ENCODE measurements at places on chromosomes 3 and 15. TPM values are rescaled to one million over a fixed set of nuclear protein-coding genes. Genes with fewer than 3 reads are reported as not detected.

GRCh38 chr3:195760345-195761122 is 39.8 kb downstream of the MUC20 start:
- DNase-seq, result no peak

DNA sequence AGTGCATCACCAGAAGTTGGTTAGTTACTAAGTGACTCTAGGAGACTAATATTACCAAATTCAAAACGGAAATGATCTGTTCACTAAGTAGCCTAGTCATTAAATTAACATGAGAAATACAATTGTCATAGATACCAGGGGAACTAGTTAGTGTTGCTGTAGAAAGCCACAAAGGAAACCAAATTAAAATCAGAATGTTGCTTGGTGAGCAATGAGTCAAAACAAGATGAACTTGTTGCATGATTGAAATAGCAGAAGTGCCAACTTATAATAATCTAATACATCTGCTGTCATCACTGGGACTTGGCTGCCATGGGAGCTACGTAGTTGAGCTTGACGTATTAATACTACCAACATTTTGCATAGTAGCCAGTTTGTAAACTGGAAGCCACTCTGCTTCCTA is 458.1 kb downstream of the DIPK2A start:
- DNase-seq, result peak; percentile 9

- DNase-seq, result no peak
These were observed 29.2 kb downstream of the EIF3J start for GRCh38 chr15:44566155-44566540.

DNA sequence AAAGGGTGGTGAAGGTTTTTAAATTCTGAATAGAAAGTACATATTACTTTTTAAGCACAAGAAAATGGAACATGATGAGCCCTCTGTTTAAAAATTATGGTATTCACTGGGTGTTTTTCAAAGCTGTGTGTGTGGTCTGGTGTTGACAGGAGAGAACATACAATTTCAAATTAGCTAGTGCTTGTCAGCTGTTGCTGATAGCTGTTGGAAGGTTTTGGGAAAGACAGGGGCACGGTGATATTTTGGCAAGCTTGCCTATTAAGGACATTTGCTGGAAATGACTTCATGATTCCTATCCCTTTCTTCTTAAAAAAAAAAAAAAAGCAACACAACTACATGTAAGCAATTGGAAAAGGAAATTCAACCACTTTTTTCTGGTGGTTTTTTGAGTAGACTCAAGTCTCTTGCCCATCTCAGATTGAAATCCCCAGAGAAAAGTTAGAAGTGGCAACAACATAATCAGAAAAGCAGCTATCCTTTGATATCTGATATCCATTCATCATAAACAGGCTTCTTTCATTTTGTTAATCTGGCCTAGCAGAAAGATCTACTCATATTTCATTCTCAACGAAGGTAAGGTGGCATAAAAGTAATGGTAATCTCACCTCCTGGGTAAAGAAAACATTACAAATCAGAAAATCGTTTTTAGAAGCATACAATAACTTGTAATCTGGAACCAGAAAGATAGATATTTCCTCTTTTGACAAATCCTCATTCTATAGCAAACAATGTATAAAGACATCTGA is 130.0 kb downstream of the RBMS3 start:
- no peak for DNase-seq

- DNase-seq, result peak; percentile 35
These were observed 48.5 kb downstream of the ITGA11 start for GRCh38 chr15:68383161-68384074.

DNA sequence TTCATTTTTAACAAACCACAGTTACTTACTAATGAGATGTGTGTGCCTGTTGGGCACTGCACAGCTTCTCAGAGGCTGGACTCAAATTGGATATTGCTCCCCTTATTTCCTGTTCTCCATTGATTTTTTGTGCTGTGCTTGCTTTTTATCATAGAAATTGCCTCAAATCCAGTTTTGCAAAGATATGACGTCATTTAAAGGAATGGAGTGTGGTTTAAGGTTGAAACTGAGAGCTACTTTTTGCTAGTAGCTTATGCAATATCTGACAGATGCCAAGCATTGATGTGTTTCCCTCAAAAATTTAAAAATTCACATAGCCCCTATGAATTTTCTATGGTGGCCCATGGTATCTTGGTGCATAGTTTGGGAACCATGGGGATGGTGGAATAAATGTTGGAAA is 67.7 kb upstream of the ROPN1 start:
- DNase-seq, result peak; percentile 6

- DNase-seq, result no peak
These were observed 45.9 kb downstream of the CHDH start for GRCh38 chr3:53800041-53800906.

GRCh38 chr15:28098766-28099554 is at the start of gene OCA2:
Gene OCA2, minus strand, starts transcription at chr15:28099315. Its CDS starts 17,441 bp downstream, at chr15:28081874.
- DNase-seq, result peak; percentile 48

GRCh38 chr3:193757457-193757856 is 164.4 kb downstream of the OPA1 start:
- DNase-seq, result no peak

GRCh38 chr3:133136114-133137041 is 98.2 kb downstream of the TMEM108 start:
- DNase-seq, result peak; percentile 39

DNA sequence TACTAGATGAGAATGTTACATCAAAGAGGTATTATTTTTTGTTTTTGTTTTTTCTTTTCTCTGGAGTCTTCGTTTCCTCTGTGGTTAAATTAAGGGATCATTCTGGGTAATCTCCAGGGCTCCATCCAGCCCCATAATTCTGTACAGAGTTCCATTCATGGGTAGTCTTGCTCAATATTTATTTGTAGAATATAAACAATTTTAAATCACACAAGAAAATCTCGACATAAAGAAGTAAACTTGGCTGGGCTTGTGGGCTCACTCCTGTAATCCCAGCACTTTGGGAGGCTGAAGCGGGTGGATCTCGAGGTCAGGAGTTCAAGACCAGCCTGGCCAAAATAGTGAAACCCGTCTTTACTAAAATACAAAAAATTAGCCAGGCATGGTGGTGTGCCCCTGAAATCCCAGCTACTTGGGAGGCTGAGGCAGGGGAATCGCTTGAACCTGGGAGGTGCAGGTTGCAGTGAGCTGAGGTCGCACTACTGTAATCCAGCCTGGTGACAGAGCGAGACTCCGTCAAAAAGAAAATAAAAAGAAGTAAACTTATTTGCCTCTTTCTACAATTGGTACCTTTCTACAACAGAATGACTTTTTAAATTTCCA is 166.8 kb upstream of the TGFBR2 start:
- DNase-seq, result no peak

DNA sequence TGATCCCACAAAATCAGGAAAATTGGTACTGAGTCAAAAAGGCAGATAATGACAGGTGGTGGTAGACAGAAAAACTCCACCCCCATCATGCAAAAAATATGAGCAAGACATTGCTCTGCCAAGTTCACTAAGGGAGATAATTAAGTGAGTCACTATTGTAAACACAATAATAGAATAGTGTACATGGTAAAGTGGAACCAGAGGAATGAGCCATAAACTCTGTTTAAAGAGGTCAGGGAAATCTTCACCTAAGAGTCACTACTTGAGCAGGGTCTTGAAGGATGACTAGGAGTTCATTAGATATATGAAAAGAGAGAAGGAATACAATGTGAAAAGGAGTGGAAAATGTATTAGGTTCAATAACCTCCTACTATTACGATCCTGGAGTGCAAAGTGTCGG is 213.4 kb upstream of the PEX5L start:
- peak; percentile 45 for DNase-seq

GRCh38 chr15:88607951-88608350 is 13.2 kb upstream of the AEN start:
- DNase-seq, result no peak

GRCh38 chr15:62909257-62909656 is 133.3 kb upstream of the TPM1 start:
- no peak for DNase-seq

DNA sequence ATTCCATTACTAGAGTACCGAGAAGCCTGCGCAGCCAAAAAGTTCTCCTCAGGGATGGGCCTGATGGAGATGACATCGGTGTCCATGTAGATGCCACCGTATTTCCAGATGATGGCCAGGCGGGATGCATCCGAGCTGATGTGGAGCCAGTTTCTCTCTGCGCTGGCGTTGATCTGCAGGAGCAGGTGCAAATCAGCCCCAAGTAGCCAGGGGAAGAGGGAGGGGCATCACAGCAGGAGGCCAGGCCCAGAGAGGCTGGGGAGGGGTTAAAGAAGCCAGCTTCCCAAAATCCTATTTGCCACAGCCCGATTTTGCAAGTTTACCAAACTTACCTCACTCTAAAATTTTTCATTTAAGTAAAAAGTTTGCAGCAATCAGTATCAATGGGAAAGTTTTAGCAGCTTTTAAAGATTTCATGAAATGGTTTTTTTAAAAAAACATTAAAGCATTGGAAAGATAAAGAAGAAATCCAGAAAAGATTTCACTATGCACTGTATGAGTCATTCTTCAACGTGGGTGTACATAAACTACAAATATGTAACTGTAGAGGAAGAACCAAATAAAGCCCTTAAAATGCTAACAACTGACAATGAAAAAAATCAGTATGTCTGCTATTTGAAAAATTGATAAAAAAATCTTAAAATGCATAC is 7.4 kb downstream of the A4GNT start:
- DNase-seq, result peak; percentile 13

MYL3 gene
- total RNA-seq, result 4.7 TPM

FAM81A gene
- total RNA-seq, result 1.4 TPM

PRR20G gene
- total RNA-seq, result not detected

FES gene
- total RNA-seq, result 7.1 TPM

HIGD1A gene
- 566 TPM for total RNA-seq

TIMP4 gene
- 0.69 TPM for total RNA-seq

All from renal cortical epithelial cell (primary cell).